RCC 7860 (cell line): ENCODE measurements at places on chromosomes 2 and 18.

GRCh38 chr18:45930963-45931362 lies 36.2 kb downstream of the EPG5 start:
- no peak for DNase-seq

- no peak for DNase-seq
Observed at GRCh38 chr2:197556456-197556855, 40.6 kb downstream of the MOB4 start.

DNA sequence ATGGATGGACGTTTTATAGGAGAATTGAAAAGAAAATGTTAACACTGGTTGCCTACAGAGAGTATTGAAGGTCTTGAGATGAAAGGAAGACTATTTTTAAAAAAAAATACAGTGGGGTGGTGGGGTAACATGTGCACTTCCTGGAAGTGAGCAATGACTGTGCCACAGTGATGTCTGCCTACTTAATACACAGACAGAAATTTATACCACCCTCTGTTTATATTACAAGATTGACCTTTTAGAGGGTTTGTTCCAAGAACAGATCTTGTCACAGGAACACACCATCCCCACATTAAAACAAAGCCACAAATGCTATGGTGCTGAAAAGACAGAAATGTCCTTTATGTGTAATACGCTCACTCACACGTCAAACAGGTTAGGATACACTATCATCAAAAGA lies 87.6 kb downstream of the THADA start:
- DNase-seq, result no peak

- no peak for DNase-seq
Observed at GRCh38 chr2:84292545-84292944, 166.5 kb downstream of the SUCLG1 start.

GRCh38 chr2:134281815-134282419 lies 28.0 kb downstream of the MGAT5 start:
- no peak for DNase-seq

DNA sequence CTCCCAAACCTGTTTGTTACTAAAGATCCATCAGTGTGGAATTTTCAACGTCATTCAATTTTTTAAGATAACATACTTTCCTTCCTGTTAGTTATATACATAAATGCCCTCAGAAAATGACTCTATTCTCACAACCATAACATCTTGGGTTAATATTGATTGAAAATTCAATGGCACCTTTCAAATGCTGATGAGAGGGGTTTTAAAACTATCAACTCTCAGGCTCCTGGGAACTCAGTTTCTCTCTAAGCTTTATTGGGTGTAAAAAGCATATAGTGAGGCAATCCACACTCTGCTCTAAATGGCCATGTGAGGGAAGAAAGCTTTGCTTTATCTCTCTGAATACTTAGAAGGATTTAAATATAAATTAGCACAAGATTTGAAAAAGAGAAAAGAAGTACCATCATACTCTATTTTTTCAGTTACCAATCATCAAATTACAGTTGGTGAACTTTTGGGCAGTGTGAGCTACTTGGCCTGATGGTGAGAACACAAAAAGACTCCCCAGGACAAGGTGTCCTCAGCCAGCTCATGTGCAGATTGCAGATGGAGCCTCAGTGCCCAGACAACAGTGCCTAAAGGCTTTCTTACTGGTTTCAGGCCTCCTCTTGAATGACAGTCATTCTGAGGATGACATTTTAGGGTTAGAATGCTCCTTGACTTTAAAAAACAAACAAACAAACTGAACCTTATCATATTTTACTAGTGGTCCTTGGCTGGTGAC lies 24.6 kb upstream of the CERS6 start:
- DNase-seq, result no peak

DNA sequence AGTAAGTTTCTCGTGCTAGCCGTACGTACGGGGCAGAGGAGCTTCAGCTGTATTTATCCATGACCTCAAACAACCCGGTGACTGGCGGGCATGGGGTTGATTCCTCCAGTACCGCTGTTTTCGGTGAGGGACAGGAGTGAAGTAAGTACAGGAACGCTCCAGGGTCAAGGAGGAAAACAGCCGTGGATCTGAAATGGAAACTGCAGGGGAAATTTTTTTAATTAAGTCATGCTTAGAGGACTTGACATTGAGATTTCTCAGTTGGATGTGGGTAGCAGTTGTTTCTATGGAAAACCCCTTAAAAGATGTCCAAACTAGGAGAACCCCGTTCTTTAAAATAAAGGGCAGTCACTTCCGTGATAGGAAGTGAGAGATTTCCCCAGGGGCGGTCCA lies 1.2 kb downstream of the RAB12 start:
- no peak for DNase-seq

DNA sequence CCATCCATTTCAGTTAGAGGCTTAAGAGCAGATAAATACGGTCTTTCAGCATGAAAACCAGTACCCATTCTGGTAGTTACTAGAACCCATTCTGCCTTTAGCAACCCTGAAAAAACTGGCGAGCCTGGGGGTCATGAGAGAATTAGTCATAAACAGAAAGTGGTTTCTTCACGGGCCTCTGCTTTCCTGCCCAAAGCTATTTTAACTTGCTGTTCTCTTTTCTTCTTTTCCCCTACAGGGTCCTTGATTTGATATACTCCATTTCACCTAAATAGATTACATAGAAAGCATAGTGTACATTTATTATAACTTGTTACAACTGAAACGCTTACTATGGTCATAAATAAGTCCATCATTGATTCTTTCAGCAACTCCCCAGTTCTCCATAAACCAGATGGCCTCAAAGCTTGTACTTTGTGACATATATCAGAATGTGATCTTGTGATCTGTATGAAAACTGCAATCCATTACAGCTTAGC lies 48.3 kb downstream of the WDFY1 start:
- DNase-seq, result peak; percentile 58

DNA sequence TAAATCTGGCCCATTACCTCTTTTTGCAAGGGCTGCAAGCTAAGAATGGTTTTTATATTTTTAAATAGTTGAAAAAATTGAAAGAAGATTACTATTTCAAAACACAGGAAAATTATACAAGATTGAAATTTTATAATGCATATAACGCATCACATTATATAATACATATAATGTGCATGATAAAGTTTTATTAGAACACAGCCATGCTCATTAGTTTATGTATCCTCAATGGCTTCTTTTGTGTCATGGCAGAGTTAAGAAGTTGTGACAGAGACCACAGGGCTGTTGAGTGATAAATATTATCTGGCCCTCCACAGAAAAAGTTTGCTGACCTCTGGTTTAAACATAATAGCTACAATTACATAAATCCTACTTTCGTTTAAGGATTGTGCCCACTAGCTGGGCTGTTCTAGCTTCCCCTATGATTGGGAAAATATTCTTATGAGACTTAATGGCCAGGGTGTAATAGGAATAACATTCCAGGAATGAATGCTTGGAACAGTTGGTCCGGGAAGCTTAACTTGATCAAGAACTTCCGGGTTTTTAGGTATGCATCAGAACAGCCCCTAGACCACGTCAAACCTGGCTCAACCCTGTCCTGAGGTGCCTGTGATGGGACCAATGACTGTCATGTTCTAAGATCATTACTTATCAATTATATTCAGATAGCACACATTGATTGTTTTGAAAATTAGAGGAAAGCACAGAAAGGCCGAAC lies 98.7 kb upstream of the LPIN2 start:
- DNase-seq, result no peak

GRCh38 chr2:143964891-143965290 lies 555.0 kb downstream of the ZEB2 start:
- DNase-seq, result no peak

- DNase-seq, result no peak
Observed at GRCh38 chr2:239271471-239271870, 129.3 kb downstream of the HDAC4 start.

DNA sequence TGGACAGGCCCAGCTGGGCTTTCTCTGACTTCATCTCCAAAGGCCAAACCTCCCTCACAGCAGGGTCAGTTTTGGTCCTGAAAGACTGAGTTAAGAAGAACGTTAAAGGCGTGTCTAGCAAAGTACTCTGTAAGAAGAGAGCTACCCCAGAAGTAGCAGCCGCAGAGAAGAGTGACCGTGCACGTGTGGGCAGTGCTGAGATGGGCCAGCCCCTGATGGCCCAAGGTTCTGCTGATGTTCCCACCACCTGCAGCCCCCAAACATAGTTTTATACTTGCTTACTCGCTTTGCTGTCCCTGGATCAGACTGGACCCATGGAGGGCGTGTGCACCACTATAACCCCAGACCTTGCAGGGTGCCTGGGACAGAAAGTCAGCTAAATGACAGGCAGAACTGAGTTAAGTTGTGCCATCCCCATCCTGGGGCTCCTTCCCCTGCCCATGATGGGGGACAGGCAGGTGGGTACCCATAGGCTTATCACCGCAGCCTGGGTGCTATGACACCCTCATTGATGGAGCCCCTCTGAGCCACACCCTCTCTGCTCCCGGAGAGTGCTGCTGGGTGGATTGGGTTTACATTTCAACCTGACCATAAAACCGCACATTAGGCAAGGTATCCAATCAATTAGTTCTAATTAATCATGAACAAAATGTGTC lies 367.3 kb upstream of the HS6ST1 start:
- no peak for DNase-seq

DNA sequence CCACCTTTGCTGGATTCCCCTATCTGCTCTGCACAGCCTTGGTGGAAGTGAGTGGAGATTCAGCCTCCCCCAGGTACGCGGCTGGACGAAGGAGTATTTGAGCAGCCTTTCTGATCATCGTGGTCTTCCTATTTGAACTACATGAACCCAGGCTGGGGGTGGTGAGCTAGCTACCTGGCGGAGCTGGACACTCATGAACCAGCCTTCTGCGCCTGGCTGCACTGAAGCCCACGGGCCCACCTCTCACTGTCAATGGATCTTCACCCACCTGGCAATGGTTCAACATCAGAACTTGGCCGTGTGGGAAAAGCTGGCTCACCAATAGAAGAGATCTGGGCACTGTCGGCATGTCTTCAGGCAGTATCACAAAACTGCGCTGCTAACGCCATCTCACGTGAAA lies 35.4 kb downstream of the ANKMY1 start:
- no peak for DNase-seq

- DNase-seq, result no peak
Observed at GRCh38 chr2:169716938-169717690, 16.5 kb upstream of the KLHL23 start.

DNA sequence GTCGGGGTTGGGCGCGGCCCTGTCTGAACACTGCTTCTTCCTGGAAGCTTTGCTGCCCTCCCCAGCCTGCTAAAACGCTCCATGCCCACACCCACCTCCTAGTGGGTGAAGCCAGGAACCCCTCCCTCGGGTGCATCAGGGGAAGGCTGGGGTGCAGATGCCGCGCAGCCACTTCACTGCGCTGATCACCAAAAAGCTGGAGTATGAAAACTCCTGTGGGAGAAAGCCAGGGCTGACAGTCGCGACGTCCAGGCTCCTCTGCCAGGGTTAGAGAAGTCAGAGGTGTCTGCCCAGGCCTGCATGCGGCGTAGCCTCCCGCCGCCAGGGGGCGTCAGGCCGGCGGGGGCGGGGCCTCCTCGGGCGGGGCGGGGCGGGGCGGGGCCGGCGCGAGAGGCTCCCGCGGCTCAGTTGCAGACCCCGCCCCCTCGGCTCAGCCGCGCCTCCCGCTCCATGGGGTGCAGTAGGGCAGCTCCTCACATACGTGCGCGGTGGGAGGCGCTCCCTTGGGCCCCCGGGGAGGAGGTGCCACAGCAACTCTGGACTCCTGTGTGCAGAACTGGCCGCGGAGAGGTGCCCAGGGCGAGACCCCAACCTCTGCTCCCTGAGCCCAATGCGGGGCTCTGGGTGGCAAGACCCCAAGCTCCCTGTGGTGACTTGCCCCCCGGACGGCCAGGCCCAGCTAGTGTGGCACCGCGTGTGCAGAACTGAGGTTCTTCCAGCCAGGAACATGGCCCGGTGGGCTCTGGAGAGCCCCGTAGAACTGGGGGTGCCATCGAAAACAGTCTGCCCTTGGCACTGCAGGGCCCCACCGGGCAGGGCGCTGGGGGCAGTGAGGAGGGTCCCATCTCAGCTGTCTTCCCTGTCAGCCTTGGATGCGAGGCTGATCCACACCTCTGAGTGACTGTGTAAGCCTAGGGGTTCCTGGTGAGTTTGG lies 1.8 kb upstream of the RNPEPL1 start:
- peak; percentile 83 for DNase-seq

- DNase-seq, result no peak
Observed at GRCh38 chr2:233831861-233832260, 22.5 kb downstream of the HJURP start.

GRCh38 chr18:4130734-4131719 lies 324.1 kb downstream of the DLGAP1 start:
- DNase-seq, result no peak

GRCh38 chr2:113219889-113220641 lies 46.3 kb downstream of the PSD4 start:
- peak; percentile 77 for DNase-seq

GRCh38 chr2:102704531-102704930 lies 57.3 kb upstream of the TMEM182 start:
- no peak for DNase-seq

DNA sequence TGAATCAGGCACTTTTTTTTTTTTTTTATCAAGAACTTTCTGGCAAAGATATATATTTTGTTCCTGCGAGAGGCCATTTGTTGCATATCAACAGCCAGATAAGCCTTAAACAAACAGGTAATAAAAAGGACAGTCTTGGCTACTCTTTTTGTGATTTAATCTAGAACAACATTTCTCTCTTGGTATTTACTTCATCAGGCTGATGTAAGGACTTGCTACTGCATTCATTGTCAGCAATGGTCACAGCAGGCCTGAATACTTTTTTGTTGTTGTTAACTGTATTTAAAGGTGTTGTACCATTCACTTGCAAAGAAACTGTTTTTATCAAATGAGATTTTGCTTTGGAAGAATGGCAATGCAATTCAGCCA lies 683.8 kb downstream of the IRS1 start:
- no peak for DNase-seq

- DNase-seq, result peak; percentile 45
Observed at GRCh38 chr18:29154196-29154757, 977.3 kb upstream of the CDH2 start.

DNA sequence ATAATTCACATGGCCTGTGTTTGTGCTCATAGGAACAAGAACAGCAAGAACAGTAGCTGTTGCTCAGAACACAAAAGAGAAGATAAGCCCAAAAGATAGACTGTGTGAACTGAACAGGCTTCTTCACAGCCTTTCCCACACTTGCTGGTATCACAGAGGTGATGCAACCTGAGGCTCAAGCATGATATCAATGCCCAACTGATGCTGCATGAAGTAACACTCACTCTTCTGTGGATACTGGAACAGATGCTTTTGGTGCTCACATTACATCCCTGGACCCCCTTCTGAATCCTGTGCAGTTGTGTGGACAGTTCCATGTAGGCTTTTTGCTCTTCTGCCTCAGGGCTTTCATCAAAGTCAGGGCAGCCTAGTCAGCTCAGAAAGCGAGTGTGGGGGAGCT lies 88.4 kb upstream of the RND3 start:
- no peak for DNase-seq

GRCh38 chr2:214127571-214127970 lies 283.3 kb upstream of the VWC2L start:
- DNase-seq, result no peak

- DNase-seq, result no peak
Observed at GRCh38 chr2:74002505-74003421, 18.1 kb downstream of the TET3 start.

- no peak for DNase-seq
Observed at GRCh38 chr18:59005262-59005661, 134.4 kb upstream of the SEC11C start.

- no peak for DNase-seq
Observed at GRCh38 chr2:38192976-38193375, 117.0 kb upstream of the CYP1B1 start.

GRCh38 chr18:79848579-79849327 lies 51.0 kb downstream of the KCNG2 start:
- no peak for DNase-seq
